Activated T-cell treated with anti-CD3 and anti-CD28 coated beads for 1 hour (primary cell): ENCODE measurements at places on chromosomes 5 and 9.
A peak's percentile ranks its signal among the peaks of the same experiment; 100 is the strongest.

DNA sequence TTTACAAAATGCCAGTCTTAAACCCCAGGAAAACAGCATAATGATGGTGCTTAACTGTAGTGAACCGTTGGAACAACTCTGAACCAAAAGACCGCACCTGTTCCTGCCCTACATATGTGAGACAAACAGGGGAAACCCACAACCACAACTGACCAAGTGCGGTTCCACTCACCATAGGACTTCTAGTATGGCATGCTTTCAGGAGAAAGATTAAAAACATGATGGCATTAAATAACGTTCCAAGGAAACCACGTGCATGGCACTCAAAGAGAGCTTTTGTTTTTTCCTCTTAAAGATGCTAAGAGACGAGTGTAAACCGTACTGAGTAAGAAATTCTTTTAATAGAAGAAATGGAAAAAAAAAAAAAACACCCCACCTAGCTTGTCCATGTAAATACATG, 119.8 kb downstream of the SSBP2 start:
- no peak for DNase-seq

- DNase-seq = no peak
Observed at GRCh38 chr9:131872006-131872405, 132.1 kb upstream of the RAPGEF1 start.

DNA sequence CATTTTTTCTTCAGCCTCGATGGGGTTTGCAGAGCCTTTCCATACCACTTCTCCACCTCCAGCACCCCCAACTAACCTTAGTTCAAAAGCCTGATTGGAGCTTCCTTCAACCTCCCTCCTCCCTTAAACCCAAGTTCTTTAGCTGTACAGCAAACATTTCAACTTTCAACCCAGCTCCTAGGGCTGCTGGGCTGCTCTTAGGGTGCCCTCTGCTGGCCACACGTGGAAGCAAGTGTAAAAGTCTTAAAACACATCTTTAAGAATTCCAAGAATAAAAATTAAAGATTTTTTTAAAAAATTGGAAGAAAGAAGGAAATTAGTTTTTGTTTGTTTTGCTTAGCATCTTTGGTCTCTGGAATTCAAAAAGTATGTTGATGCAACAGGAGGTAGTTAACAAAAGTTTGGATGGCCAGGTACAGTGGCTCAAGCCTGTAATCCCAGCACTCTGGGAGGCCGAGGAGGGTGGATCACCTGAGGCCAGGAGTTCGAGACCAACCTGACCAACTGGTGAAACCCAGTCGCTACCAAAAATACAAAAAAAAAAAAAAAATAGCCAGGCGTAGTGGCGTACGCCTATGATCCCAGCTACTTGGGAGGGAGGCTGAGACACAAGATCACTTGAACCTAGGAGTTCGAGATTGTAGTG, 15.5 kb upstream of the HSD17B3 start:
- peak; percentile 40 for DNase-seq

- no peak for DNase-seq
Observed at GRCh38 chr5:113389116-113389515, 45.7 kb downstream of the TSSK1B start.

DNA sequence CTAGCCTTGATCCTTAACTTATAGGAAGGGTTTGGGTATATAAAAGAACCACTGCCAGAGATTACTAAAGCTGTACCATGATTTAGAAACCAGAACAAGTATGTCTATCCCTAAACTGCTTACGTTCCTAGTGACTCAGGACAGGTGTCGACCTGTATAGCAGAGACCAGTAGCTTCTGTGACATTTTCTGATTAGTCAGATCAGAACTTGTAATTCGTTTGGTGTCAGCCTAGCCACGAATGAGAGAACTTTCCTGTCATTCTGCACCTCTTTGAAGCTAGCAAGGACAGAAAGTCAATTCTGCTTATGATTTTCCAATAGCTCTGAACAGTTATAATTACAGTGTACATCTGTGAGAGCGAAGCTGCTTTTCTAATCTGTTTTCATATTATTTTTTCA, 39.5 kb downstream of the PRKACG start:
- no peak for DNase-seq

DNA sequence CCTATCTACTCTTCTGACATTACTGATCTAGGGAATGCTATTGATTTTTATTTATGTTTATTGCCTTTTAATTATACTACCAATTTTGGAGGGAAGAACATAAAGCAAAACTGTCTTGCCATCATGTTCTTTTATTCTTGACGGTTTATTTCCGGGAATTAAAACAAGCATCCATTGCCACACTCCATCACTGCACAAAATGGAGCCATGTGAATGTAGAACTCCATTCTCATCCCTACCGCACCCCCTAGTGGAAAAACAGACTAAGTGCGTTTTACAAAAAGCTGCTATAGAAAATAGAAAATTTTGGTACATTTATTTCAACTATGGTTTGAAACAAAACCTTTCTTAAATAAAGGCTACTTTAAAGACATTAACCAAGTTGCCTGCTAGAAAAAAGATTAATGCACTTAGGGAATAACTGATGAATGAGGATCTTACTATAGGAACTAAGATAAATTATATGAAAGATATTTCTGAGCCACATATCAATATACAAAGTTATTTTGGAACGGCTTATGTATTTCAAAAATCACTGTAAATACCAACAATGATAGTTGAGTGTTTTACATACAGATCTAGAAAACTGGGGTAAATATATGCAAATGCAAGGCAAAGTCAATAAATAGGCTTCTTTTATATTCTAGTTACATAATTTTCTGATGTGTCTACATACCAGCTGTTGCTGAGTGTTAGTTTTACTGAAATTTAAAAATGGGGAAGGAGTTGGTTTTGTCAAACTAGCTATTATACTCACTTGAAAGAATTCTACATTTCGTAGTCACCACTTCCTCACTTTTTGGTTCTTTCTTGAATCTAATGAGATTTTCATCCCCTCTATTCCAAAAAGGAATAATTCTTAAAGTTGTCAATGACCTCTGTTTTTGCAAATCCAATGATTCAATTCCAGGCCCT, 26.5 kb downstream of the OXCT1 start:
- DNase-seq = no peak

DNA sequence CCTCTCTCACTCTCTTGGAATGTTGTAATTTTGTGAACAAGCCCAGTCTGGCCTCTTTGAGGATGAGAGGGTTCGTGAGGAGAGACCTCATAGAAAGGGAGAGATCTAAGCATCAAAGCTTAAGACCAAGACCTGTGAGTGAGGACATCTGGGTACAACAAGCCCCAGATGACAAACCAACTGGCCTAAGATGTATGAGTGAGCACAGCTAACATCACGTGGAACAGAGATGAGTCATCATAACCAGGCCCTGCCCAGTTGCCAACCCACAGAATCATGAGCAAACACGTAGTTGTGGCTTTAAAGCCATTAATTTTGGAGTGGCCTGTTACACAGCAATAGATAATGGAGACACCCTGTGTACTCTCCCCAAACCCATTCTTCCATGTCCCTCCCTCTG, 439.1 kb upstream of the KIF2A start:
- DNase-seq = no peak

DNA sequence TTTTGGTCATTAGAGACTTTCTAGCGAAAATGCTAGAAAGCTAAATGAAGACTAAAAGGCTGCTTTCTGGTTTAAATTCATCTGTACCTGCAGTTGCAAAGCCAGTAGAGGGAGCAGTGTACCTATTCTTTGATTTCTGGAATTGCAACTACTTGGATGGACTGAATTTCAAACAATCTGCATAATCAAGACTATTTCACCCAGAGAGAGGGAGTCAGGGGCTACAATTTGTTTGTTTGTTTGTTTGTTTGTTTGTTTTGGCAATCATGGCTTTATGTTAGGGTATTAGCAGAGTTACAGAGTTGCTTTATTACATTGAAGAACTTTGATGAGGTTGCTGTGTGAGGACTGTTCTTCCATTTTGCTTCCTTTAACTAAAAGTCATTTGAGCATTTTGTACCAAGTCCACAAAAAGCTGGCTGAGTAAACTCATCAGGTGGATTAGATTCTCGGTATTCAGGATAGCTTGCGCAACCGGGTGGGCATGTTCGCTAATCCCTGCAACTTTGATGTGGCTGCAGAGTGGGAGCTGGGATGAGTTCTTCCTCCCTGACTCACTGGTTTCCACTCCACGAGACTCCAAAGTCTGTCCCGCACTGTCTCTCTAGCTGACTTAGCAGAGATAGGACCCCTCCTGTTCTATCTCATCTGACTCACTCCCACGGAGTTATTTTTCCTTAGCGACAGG, 80.0 kb upstream of the TUT7 start:
- no peak for DNase-seq

DNA sequence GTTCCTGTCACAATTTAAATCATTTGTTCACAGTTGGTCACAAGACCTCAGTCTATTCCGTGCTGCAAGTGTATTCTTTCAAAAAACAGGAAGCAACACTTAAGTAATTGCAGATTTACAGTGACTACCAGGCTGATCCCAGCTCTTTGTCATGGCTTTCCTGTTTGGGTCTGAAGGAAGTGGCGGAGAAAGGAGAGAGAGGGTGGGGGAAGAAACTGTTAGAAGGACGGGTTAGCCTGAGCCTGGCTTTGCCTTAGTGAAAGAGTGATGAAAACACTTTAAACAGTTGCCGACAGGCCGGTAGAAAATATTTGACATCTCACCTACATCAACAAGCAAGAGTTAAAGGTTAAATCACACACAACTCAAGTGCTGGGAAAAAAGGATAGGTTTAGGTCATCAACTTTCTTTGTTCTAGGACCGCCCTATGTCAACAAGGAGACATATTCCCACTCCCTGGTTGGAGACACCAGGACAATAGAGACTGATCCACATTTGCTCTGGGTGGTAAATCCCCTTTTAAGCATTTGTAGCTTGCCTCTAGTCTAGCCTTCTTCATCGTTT, 102.2 kb upstream of the DAB2 start:
- no peak for DNase-seq

GRCh38 chr9:124342776-124343485, 72.3 kb downstream of the PSMB7 start:
- no peak for DNase-seq

GRCh38 chr9:116219686-116220085, 66.1 kb downstream of the PAPPA start:
- no peak for DNase-seq

GRCh38 chr5:26700759-26701384, 337.5 kb downstream of the CDH9 start:
- no peak for DNase-seq

DNA sequence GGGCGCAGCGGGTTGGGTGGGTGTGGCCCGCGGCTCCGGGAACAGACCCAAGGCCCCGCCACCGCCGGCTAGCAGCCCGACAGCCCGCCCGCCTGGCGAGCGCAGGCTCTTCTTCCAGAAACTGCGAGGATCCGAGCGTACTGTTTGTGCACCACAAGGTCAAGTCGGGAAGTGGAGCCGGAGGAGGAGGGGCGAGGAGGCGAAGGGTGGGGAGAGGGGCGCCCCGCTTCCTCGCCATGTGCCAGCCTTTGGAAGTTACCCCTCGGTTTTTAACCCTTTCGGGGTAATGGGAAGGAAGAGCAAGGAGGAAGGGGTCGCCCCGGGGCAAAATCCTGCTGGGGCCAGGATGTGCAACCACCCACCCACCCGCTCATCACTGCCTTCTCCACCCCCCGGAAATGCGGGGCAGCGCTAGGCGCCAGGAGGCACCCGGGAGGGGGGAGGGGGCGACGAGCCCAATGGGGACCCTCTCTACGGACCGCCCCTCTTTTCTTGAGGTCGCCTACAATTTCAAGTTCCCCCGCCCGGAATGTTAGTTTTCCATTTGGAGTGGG, 1.1 kb upstream of the JADE2 start:
- peak; percentile 59 for DNase-seq

- DNase-seq = no peak
Observed at GRCh38 chr5:135750506-135750905, 84.0 kb upstream of the SLC25A48 start.

GRCh38 chr9:36858805-36859375, 175.2 kb downstream of the PAX5 start:
- no peak for DNase-seq

DNA sequence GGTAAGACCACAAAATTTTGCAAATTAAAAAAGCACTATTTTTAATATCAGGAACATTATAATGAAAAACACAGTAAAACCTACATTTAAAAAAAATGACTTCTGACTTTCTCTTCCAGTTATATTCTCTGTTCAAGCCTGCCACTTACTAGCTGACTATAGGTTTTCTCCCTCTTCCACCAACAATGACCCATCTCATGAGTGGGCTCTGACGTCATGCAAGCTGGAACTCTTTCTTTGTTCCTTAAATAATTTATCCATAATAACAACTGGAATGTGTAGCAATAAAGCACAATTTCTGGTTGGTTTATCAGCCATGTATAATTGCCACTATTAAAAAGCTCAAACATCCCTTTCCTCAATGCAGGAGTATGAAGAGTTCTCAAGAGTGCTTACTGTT, 378.1 kb upstream of the FAM174A start:
- no peak for DNase-seq

- no peak for DNase-seq
Observed at GRCh38 chr5:154627698-154628678, 127.2 kb upstream of the LARP1 start.

DNA sequence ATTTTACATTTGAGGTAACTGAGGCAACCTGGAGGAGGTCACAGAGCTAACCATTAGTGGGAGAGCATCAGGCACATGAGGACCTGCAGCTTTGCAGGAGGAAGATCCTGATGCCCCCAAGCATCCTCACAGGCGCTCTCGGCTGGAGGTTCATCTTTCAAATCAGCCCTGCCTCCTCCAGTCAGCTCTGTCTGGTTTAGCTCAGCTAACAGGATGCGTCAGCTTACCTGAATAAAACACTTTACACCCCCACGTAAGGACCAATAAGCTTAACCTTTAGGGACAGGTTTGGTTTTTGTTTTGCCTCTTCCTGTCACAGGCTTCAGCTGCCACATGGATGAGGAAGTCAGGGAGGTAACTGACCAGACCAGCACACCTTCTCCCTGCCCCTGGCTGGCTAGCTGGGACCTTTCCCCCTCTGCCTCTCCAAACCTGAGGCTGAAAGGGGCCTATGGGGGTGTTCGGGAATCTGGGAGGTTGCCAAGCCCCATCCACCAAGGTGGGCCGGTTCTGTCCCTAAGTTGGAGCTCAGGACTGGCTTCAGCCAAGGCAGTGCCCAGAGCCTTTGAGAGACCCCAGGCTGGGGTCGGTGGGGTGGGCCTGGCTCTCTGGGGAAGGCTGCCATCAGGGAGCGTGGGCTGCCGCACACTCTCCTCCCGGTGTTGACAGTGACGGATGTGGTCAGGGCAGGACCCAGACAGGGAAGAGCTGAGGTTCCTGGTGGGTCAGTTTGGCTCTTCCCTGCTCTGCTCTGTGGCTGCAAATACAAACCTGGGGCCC, 20.0 kb upstream of the FCN1 start:
- DNase-seq = no peak

GRCh38 chr9:132505991-132506655, 76.3 kb upstream of the BARHL1 start:
- no peak for DNase-seq

GRCh38 chr9:19690128-19690527, 98.7 kb downstream of the SLC24A2 start:
- no peak for DNase-seq

- DNase-seq = peak; percentile 9
Observed at GRCh38 chr5:149549461-149550267, 1.6 kb downstream of the CSNK1A1 start.
